Urinary bladder (tissue), 4 donors: ENCODE measurements at places on chromosomes 1 and 21.

DNA sequence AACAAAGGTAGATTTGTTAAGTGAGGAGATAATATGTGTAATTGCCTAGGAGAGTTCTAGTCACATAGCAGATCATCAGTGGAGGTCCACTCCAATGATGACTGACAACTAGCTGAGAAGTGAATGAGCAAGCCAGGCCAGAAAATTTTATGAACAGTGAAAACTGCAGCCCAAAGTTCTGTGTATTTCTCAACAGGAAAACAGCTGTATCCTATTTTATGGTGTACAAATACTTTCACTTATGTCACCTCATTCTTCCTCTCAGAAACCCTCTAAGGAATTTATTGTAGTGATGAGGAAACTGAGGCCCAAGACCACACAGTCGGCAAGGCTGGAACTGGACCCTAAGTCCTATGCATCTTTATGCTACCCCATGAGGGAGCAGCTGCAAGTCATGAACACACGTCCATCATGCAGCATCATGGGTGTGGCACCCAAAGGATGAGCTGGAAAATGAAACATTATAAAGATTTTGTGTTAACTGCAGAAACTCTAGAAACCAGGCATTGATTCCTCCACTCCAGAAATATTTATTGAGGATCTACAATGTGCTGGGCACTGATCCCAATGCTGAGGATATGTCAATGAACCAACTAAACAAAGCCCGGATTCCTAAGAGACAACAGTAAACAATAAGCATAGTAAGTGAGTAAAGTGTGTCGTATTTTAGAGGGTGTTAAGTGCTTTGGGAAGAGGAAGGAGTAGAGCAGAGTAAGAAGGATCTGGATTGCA, 99.5 kb upstream of the DUSP10 start:
- no peak for DNase-seq

DNA sequence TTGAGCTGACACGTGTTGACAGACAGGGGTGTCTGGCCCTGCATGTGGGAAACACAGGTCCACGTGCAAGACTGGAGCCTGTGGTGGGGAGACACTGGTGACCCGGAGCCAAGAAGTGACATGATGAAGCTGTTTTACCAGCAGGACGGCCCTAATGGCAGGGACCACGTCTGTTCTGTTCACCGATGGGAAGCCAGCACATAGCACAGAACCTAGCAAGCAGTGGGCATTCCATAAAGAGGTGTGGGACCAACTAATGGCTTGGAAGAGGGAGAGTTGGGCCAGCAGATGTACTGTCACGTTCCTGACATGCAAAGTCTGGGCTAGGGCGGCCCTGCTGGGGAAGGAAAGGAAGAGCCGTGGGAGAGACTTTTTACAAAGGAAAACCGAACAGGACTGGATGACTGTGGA, 15.3 kb downstream of the NAV1 start:
- no peak for DNase-seq

- DNase-seq = peak; percentile 40
Measured at GRCh38 chr1:206631085-206631509, 4.2 kb upstream of the DYRK3 start.

- DNase-seq = no peak
Measured at GRCh38 chr1:206735553-206736031, 35.0 kb upstream of the IL19 start.

- DNase-seq = no peak
Measured at GRCh38 chr1:189237008-189237407, 1240.7 kb downstream of the BRINP3 start.
